ENCODE measurements at places on chromosomes 6 and 20. TPM values are rescaled to one million over a fixed set of nuclear protein-coding genes. Genes with fewer than 3 reads are reported as not detected.

C6orf163 gene
- polyA plus RNA-seq, result 2.8 TPM

KCNQ2 gene
- polyA plus RNA-seq, result 17.3 TPM

FILIP1 gene
- polyA plus RNA-seq, result 84.7 TPM

DUSP15 gene
- polyA plus RNA-seq, result 7.2 TPM

GCLC gene
- 18.1 TPM for polyA plus RNA-seq

PSORS1C2 gene
- not detected for polyA plus RNA-seq

OTOR gene
- not detected for polyA plus RNA-seq

SLPI gene
- polyA plus RNA-seq, result not detected

CNPY3 gene
- 70.7 TPM for polyA plus RNA-seq

TFAP2D gene
- not detected for polyA plus RNA-seq

STMND1 gene
- not detected for polyA plus RNA-seq

EEF1E1 gene
- 62.9 TPM for polyA plus RNA-seq

GPX5 gene
- polyA plus RNA-seq, result 3.6 TPM

HCRTR2 gene
- polyA plus RNA-seq, result not detected

MAP7 gene
- 4.1 TPM for polyA plus RNA-seq

SAMD3 gene
- not detected for polyA plus RNA-seq

PTCRA gene
- not detected for polyA plus RNA-seq

LATS1 gene
- polyA plus RNA-seq, result 7.2 TPM

TBXT gene
- polyA plus RNA-seq, result not detected

SLC22A16 gene
- not detected for polyA plus RNA-seq

MAP1LC3A gene
- 29.7 TPM for polyA plus RNA-seq

HAO1 gene
- not detected for polyA plus RNA-seq

PPP1R14C gene
- 190 TPM for polyA plus RNA-seq

TMEM217 gene
- 4.5 TPM for polyA plus RNA-seq

GRIK2 gene
- 0.45 TPM for polyA plus RNA-seq

ADTRP gene
- not detected for polyA plus RNA-seq

RBBP9 gene
- polyA plus RNA-seq, result 9.8 TPM

SLC22A3 gene
- polyA plus RNA-seq, result not detected

PPP1R16B gene
- polyA plus RNA-seq, result 0.10 TPM

SSTR4 gene
- not detected for polyA plus RNA-seq

EPB41L1 gene
- polyA plus RNA-seq, result 48.0 TPM

MRPS10 gene
- 39.8 TPM for polyA plus RNA-seq

HECA gene
- polyA plus RNA-seq, result 19.6 TPM

CRISP2 gene
- not detected for polyA plus RNA-seq

LAMA2 gene
- polyA plus RNA-seq, result 13.4 TPM

SLC22A23 gene
- 15.7 TPM for polyA plus RNA-seq

COL21A1 gene
- polyA plus RNA-seq, result 0.83 TPM

RCAN2 gene
- polyA plus RNA-seq, result 55.6 TPM

SIRPA gene
- 42.9 TPM for polyA plus RNA-seq

SLC35F1 gene
- polyA plus RNA-seq, result 18.5 TPM

SLC26A8 gene
- not detected for polyA plus RNA-seq

SLC25A27 gene
- 31.8 TPM for polyA plus RNA-seq

UBR2 gene
- polyA plus RNA-seq, result 10.9 TPM

All from cardiac muscle cell (in vitro differentiated cells and primary cell).